ENCODE measurements at places on chromosomes 7 and 10. TPM values are rescaled to one million over a fixed set of nuclear protein-coding genes. Genes with fewer than 3 reads are reported as not detected.
A peak's percentile ranks its signal among the peaks of the same experiment; 100 is the strongest.

- peak; percentile 1 for DNase-seq
Measured at GRCh38 chr7:8724080-8724718, 290.8 kb downstream of the NXPH1 start.

The LHFPL3 gene
- 0.39 TPM for total RNA-seq

DNA sequence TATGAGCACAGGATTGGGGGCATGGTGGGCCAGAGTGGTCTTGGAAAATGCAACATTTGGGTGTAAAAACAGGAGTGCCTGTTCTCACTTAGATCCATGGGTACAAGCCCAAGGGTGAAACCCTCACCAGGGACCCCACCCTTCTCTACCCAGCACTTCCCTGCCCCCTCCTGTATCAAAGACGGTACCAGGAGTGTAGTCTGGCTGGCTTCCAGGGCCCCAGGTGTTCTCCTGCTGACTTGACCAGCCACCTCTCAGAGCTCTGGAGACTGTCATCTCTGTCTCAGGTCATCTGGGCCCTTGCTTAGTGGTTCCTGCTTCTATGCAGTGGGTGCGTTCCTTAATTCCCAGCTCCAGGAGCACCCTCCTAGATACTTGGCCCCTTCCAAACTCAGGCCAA is 447.2 kb downstream of the LRMDA start:
- DNase-seq: no peak

- DNase-seq: no peak
Measured at GRCh38 chr10:129424978-129425377, 42.1 kb upstream of the MGMT start.

The GPR15LG gene
- total RNA-seq: 2.1 TPM

DNA sequence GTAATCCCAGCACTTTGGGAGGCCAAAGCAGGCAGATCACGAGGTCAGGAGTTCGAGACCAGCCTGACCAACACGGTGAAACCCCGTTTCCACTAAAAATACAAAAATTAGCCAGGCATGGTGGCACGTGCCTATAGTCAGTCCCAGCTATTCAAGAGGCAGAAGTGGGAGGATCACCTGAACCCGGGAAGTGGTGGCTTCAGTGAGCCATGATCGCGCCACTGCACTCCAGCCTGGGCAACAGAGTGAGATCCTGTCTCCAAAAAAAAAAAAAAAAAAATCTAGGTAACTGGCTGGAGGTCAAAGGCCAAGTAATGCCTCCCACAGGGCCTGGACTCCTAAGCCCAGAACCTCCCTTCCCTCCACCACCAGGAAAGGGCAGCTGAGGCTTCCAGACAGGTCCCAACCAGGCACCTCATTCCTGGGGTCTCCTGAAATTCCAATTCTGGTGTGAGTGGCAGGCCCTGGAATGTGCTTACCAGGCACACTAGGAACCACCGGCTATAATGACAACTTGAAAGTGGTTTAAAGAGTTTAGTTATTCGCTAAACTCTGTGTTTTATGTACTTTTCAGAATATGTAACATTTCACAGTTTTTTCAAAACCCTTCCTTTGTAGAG is 86.9 kb upstream of the TNRC18 start:
- no peak for DNase-seq

The RNF133 gene
- 0.39 TPM for total RNA-seq

The SHH gene
- total RNA-seq: 3.2 TPM

GRCh38 chr7:85471740-85472139 is 284.9 kb upstream of the SEMA3D start:
- DNase-seq: no peak
